DMS79 (cell line): ENCODE measurements at places on chromosomes 7 and 10.

DNA sequence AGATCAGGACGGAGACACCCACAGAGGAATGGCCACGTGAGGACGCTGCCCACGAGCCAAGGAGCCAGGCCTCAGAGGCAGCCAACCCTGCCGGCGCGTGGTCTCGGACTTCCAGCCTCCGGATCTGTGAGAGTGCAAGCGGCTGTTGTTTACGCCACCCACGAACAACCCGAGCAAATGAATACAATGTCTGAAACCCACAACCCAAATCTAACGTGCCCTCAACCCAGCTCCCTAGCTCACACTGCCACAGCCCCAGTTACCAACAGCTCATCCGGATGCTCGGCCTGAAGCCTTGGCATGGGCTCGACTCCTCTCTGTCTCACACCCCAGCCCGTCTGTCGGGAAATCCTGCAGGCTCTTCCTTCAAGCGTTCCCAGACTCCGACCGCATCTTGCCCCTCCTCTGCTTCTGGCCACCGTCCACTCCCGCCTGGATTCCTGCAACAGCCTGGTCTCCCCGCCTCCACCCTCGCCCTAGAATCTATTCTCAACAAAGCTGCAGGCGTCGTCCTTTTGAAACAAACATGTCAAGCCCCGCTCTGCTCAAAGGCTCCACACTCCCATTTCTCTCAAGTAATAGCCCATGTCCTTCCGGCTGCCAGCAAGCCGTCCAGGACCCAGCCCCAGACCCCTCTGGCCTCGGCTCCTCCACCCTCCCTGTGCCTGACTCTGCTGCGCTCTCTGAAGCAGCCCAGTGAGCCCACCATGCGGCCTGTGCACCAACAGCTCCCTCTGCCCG, 35.3 kb downstream of the STK32C start:
- DNase-seq = no peak

DNA sequence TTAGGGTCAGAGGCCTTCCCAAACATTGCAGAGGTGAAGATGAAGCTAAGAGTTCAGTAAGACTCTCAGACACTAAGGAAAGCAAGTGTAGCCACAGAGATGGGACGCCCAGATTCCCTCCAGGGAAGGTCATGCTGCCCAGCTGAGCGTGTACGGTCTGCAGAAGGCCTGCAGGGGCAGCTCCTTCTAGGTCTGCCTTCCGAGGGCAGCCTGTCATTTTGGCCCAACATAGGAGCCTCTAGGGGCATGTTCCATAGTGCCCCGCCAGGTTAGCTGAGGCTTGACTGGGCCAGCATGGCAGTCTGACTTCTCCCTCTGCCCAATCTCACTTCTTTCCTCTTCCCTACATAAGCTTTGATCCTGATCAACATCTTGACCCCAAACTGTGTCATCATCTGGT, 130.7 kb downstream of the PIP4K2A start:
- no peak for DNase-seq

DNA sequence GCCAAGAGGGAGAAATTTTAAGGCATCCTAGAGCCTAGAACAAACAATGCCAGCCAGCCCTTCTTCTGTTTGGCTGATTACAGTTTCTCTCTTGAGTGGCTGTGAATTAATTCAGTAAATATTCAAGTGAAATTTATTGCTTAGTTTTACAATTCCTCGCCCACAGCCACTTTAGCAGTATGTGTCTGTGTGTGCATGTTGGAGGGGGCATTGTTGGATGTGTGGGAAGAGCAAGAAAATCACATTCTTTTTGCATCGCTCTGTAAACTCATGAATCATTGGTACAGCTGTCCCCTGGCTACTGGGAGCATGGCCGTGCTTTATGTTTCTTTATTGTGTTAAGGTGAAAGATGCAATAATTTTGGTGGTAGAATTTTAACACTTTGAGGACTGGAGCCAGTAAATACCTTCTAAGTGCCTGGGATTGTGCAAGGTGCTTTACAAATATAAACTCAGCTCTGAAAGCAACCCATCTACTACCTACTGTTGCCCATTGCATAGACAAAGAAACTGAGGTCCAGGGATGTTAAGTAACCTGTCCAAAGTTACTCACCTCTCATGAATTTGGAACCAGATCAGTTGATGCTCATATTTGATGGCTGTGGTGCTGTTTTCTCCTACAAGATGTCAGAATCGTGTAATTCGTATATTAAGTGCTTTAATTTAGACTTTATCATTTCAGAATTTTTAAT, 89.9 kb upstream of the BTBD16 start:
- DNase-seq = no peak

- no peak for DNase-seq
These were observed 99.6 kb downstream of the STRA8 start for GRCh38 chr7:135333200-135333599.

- DNase-seq = no peak
These were observed 561.7 kb downstream of the KCNMA1 start for GRCh38 chr10:77075926-77076325.
